AG09309 (cell line): ENCODE measurements at places on chromosomes 4 and X.

- peak; percentile 44 for DNase-seq
These were observed 46.3 kb downstream of the RASSF6 start for GRCh38 chr4:73573794-73574528.

DNA sequence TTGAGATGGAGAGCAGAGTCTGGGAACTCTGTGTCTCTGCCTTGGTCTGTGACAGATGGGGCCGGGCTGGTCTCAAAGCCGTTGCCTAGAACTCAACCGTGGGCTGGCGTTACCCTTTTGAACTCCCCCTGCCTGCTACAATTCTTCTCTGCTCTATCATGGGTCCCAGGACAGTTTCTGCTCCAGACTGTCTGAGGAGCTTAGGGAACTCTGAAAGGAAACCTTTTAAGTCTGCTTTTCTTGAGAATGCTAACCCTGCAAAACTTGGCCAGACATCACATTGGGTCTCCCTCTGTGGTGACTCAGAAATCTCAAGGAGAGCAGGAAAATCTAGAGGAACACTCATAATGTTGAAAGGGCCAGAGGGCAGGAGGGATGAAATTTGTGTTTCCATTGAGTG lies 240.6 kb downstream of the CBR4 start:
- DNase-seq = no peak

DNA sequence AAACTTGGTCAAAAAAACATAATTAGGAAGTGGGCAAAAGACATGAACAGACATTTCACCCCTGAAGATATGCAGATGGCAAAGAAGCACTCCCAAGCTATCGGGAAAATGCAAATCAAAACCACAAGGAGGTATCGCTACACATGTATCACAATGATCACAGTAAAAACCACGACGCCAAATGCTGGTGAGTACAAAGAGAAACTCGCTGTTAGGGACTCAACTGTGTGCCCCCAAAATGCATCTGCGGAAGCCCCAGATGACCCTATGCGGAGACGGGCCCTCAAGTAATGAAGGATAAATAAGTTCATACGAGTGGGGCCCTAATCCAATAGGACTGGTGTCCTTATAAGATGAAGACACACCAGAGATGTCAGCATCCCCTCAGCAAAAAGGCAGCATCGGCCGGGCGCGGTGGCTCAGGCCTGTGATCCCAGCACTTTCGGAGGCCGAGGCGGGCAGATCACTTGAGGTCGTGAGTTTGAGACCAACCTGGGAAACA lies 10.2 kb downstream of the GAK start:
- DNase-seq = no peak

DNA sequence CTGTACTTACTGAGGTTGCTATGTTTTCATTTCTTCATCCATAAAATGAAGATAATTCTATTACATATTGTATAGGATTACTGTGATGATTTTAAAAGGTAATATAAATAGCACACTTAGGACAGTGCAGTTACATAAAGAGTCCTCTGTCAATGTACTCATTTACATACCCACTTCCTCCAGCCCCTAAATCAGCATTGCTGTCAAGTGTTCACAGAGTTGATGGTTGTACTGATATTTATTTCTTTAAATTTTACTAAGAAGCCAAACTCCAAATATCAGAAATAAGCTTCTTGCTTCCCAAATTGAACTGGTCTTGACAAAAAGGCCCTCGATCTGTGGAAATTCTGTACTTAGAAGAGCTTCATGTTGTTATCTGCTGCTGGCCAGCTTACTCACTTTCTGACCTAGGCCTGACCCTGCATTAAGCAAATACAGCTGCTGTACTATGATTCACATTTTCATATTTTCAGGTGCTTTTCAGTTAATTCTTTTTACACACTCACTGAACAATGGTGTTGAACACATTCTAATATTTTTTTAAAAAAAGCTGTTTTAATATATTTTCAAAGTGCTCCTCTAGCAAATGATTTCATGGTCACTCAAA lies 259.6 kb downstream of the UNC5C start:
- no peak for DNase-seq

DNA sequence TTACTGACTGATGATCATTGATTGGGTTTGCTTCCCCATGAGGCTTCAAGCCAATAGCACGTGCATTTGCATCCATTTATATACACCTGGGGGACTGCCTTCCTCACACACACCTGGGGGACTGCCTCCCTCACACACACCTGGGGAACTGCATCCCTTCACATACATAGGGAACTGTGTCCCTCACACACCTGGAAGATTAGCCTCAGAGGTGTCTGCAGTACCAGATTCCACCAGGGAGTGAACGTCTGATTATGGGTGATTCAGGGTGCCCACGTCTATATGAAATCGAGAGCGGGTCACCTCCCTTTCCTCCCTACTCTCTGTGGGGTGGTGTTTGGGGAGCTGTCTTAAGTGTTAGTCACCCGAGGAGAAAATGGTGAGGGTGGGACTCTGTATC lies 16.9 kb downstream of the CD99 start:
- DNase-seq = no peak

DNA sequence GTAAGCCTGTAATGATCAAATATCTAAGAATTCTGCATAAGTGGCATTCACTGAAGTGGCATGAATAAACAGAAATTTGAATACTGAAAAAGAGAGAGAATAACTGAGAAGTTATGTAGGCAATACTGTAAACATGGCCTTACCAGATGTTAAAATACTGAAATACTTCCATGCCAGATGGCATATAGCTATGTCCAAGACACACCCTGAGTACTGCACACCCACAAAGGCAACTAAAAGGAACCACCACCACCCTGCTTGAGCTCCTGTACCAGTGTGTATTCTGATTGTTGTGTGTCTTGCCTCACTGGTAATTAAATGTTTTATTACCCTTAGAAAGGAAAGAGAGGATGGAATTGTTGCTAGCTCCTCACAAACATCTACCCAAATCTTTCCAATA lies 192.1 kb downstream of the ADAMTS3 start:
- no peak for DNase-seq

DNA sequence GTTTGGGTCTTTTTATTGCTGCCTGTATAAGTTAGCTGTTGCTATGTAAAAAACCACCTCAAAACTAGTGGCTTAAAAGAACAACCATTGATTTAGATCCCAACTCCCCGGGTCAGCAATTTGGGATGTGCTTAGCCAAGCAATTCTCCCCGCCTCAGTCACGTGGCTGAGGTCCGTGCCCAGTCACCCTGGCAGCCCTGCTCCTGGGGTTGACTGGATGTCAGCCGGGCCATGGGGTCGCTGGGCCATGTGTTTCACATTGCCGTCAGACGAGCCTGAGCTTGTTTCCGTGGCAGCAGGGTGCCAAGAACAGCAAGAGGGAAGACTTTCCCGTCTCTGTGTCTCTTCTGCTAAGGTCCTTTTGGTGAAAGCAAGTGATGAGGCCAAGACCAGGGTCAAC lies 345.7 kb upstream of the FAT1 start:
- DNase-seq = no peak

DNA sequence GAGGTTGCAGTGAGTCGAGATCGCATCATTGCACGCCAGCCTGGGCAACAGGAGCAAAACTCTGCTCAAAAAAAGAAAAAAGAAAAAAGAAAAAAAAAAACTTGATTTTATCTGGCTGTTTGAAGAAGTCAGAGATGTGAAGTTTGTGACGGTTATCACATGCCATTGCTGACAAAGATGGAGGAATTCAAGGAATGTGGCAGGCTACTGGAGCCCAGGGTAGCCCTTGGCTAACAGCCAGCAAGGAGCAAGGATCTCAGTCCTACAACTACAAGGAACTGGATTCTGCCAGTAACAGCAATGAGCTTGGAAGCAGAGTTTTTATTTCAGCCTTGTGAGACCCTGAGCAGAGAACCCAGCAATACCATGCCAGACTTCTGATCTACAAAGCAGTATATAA lies 24.3 kb upstream of the TET2 start:
- no peak for DNase-seq

DNA sequence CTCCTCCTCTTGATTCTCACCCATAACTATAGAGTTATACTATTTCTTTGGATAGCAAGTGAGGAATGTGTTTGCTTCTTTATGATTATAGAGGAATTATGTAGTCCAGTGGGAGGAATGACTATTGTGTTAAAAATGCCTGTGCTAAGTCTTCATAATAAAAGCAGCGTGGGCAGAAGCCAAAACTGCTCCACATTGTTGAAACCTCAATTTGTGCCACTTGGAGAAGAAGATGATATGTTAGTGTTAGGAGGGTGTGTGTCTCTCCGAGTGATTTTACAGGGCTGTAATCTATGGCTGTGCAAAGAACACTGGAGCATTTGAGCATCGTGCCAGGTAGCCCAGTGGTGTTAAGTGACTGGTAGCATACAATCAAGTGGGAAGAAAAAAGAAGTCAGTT lies 74.3 kb downstream of the FRAS1 start:
- DNase-seq = no peak

DNA sequence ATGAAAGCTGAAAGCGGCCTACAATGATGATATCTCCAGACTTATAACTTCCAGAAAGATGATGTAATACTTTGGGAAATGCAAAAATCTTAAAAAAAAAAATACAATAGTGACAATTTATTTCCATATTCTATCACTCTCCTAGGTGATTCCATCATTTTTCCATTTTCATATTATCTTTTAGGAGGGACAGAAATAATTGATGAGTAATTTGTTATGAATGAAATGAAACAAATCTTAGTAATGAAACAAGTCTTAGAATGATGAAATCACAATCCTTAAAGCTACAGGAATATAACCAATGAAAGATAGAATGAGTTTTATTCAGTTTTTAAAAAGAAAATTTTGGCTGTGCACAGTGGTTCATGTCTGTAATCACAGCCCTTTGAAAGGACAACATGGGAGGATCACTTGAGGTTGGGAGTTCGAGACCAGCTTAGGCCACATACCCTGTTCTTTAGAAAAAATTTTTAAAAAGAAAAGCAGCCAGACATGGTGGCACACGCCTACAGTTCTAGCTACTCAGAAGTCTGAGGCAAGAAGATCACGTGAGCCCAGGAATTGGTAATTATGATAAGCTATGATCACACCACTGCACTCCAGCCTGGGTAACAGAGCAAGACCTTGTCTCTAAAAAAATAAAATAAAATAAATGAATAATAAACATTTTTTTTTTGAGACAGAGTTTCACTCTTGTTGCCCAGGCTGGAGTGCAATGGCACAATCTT lies 21.7 kb downstream of the CLOCK start:
- no peak for DNase-seq

- no peak for DNase-seq
These were observed at the start of gene SASH3 for GRCh38 chrX:129779747-129780146. SASH3 (plus strand) TSS chrX:129779949; CDS start chrX:129780098, 149 bp downstream.

GRCh38 chr4:95728145-95728544 lies 111.7 kb upstream of the PDHA2 start:
- DNase-seq = no peak

- DNase-seq = no peak
These were observed 848 bp downstream of the ACSL4 start for GRCh38 chrX:109732017-109732801.

DNA sequence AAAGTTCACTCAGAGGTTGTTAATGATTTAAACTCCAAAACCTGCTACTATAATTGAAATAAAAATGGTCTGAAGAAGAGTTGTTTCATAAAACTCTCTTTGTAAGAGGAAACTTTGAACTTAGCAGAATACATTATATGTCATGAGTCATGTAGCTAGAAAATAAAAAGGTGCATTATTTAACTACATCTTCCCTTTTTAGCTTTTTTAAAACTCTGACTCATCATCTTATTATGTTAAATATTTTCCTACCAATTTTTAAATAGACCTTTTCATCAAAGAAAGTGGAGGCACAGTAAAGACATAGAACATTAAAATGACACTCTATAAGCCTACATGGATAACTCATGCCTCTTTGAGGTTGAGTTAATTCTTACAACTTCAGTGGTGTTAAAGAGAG lies 1.2 kb upstream of the ZNF827 start:
- no peak for DNase-seq

DNA sequence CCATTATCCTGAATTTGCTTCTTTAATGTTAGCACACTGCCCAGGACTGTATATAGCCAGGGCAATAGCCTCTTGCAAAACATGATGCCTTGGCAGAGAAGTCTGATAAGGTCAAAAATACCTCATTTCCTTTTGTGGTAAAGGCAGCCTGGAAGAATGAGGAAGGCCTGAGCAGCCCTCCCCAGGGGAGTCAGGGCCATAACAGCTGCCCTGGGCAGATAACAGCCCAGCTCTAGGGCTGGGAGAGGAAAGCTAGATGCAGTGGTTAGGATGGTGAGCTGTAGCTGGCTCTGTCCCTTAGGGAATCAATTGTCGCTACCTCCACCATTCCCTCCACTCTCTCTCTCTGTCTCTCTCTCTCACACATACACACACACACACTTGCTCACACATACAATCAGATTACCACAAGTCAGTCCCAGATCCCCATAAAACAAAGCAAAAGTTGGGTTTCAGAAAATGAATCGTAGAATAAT lies 29.2 kb downstream of the EFHC2 start:
- no peak for DNase-seq

- no peak for DNase-seq
These were observed 26.1 kb downstream of the ARHGEF6 start for GRCh38 chrX:136754651-136755050.

DNA sequence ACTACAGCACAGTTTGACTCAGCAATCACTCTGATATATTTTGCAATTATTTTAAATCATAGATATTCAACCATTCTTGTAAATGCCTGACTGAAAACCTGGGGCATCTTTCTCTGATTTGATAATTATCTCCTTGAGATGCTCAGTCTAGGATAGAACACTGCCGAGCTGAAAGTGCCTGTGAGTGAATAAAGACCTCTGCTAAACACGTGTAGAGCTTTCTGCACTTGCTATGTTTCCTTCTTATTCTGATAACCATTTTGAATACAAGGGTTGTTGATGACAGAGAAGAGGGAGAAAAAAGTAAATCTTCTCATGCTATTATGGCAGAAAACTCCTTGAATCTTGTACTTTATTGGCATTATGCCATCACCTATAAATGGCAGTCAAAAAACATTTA lies 1843.4 kb upstream of the IGFBP7 start:
- DNase-seq = no peak

DNA sequence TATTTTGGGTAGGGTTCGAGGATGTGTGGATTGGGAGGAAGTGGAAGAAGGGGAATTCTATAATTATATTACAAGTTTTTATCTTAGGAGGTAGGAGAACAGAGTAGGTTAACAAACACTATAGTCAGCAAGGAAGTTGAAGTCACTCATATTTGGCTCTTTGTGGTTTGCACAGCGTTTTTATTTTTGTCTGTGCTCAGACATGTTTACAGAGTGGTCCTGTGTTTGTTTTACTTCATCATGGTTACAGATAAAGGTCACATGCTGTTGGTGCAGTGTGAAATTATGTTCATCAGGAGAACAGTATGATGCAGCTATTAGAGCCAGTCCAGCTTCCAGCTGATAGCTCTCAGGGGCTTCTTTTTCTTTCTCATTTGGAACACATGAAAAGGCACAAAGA lies 299.9 kb upstream of the SFRP2 start:
- DNase-seq = no peak

DNA sequence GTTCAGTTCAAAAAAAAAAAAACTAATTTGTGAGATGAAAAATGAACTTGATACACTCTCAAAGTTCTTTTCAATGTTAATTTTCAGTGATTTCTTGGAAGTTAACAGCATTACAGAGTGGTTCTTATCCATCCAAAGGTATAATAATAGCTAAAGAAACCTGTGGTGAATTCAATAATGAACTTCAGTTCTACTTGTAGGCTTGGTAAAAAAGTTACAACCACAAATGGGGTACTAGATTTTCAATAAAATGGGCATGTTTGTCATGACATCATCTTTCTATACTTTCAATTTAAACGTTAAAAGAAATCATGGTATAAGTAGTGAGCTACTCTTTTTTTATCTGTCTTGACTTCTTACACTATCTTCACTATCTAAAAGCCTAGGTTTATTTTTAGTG lies 424.8 kb downstream of the CFAP47 start:
- DNase-seq = no peak
